ENCODE measurements at places on chromosomes 13 and 19.

GRCh38 chr19:2166741-2167738 lies 3.3 kb downstream of the DOT1L start:
- no peak for DNase-seq

- no peak for DNase-seq
These were observed 213.3 kb downstream of the KCNRG start for GRCh38 chr13:50228527-50228926.

DNA sequence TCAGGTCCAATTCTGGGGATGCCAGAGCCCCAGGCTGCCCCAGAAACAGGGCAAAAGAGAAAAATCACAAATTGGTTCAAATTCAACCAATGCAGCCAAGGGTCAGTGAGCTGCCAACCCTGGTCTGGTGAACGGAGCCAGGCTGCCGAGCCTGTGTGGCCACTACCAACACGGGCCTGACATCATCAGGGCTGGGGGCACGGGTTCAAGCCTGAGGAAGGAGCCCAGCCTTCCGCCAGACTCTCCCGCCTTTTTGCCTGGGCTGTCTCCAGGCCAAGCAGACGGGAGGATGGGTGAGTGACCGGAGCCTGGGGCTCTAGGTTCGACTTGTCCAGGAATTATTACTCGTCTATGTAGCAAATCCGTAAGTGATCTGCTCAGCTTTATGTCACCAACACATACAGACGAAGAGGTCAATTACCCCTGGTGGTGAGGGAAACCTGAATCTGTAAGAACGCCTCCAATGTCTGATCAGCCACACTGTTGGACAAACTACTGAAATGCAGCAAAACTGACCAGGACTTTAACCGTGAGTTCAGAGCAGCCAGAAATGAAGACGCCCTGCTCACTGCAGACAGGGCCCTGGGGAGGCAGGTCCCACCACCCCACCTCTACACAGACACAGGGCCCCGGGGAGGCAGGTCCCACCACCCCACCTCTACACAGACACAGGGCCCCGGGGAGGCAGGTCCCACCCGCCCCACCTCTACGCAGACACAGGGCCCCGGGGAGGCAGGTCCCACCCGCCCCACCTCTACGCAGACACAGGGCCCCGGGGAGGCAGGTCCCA lies 31.8 kb downstream of the RAB20 start:
- no peak for DNase-seq

DNA sequence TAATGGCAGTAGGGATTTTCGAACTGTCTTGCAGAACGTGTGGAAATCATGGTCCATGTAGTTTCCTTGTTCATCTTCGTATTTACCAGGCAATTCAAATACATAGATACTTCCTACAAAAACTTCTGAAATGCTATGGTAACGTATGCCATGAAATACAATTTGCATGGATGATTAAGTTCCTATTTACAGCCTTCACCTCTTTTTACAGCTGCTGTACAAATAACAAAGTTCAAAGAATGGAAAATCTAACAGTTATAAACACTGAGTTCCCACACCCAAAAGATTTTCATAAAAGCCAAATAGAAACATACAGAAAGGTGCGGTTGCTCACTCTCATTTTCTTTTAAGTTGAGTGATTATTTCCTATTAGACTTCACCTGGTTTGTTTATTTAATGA lies 115.8 kb upstream of the TNFSF11 start:
- no peak for DNase-seq

DNA sequence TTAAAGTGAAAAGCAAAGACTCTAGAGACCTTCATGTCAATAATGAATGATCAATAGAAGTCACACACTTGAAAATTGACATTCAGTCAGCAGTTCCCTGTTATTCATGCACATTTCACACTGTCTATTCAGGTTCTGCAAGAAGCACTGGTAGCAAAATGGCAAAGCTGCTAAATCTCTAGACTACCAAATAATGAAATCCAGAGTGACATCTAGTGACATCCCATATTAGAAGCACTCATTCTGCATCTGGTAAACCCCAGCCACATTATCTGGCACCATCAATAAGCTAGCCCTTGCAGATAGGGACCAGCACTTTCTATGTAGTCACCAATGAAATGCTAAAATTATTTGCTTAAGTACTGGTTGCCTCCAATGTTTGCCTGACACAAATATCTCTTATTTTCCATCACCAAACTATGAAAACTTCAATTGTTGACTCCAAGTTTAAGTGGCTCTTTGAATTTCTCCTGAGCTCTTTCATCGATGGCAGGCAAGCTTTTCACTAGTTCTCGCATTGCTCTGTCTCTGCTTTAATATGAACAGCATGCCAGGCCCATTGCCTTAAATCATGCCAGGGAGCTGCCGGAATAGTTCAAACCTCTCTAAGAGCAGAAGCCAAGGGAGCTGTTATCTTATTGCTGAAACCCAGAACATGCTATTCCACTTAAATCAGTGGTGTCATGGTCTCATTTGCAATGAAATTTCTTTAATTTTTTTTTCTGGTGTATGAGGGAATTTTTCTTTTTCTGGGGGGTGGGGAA lies 409.9 kb downstream of the MZT1 start:
- no peak for DNase-seq

All from activated T-cell treated with anti-CD3 and anti-CD28 coated beads for 24 hours (primary cell).